ENCODE measurements at places on chromosomes 11 and 22.

- no peak for DNase-seq
These were observed 37.8 kb downstream of the SCGB1A1 start for GRCh38 chr11:62456630-62457029.

DNA sequence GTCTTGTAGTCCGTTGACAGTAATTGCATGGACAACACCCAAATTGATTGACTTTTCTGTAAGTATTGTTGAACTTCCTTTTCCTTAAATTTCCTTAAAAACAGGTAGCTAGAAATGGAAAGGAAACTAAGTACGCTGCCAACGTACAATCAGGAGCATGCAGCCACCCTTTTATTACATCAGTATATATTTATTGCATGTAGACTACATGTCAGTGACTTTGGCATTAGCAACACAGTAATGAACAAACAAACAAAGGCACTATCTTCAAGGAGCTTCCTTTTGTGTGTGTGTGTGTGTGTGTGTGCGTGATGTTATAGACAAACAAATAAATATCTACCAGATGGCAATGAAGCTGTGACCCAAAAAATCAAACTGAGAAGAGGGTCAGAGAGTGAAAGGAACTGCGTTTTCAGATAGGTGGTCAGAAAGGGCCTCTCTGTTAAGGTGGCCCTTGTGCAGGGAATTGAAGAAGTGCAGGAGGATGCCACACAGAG lies at the start of gene OR9Q1:
TSS of gene OR9Q1 (plus strand) at position 447 of the 497 bp plus-strand sequence. CDS start 155,564 bp downstream, outside the sequence.
- DNase-seq = no peak

- no peak for DNase-seq
These were observed 666.6 kb downstream of the LUZP2 start for GRCh38 chr11:25163421-25163820.

GRCh38 chr11:134654161-134654915 lies 242.3 kb upstream of the B3GAT1 start:
- no peak for DNase-seq

DNA sequence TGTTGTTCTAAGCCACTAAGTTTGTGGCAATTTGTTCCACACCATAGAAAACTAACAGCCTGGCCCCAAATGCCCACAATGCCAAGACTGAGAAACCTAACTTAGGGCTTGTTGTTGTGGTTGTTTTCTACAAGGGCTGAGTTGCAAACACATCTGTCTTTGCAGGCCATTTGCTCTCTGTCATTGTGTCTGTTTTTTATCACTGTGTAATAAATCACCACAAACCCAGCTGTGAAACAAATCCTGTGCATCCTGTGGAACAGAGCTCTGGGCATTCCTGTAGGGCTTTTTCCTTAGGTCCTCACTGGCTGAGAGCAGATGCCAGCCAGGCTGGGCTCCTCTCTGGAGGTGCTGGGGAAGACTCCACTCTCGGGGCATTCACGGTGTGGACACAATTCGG lies 15.7 kb upstream of the SYT8 start:
- DNase-seq = no peak

GRCh38 chr11:36729825-36730224 lies 131.8 kb upstream of the RAG2 start:
- DNase-seq = no peak

DNA sequence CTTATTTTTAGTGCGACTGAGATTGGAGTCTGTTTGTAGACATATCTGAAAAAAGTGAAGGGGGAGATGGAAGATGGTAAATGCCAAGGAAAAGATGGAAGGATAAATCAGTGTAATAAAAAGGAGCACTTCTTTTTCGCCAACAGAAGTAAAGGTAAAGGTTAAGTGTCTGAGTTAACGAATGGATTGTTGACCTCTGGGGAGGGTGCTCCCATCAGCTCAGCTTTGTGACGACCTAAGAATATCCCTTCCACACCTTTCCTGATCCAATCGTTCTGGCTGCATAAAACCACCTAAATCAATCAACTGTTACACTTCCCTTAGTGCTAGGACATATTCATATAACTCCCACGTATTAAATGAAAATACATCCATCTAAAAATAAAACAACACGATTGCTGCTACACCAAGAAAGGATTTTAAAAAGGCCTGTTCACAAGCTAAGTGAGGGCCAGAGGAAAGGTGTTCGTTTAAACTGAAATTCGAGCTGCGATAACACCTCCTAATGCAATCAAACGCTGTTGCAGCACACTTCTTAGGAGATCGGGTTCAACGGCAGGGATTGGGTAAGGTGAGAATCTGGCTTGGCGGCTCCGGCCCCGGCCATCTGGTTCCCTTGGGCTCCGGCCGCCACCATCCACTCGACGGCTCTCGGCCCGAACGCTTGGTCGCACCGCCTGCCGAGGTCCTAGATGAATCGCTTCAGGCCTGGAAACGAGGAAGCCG lies 658 bp downstream of the C11orf71 start:
- DNase-seq = no peak

GRCh38 chr11:105202844-105203548 lies 63.4 kb upstream of the CARD18 start:
- no peak for DNase-seq

DNA sequence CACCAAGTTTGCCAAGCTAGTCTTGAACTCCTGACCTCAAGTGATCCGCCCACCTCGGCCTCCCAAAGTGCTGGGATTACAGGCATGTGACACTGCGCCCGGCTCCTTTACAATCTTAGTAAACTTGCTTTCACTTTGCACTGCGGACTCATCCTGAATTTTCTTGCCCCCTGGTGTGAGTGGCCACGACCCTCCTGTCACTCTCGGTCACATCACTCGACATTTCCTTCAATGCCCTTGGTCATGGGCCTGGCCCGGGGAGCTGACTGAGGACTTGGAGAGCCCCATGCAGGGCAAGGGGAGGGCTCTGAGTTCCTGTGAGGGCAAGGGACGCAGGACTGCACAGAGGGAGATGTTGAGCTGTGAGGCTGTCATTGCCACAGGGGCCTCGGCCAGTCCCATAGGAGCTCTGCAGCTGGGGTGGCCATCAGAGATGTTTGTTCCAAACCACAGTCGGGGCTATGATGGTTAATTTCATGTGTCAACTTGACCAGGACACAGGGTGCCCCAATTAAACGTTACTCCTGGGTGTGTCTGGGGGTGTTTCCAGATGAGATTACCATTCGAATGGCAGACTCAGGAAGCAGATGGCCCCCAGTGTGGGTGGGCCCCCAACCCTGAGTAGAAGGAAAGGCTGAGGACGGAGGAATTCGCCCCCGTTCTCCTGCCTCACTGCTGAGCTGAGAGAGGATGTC lies 21.2 kb downstream of the A4GALT start:
- DNase-seq = no peak

- no peak for DNase-seq
These were observed 403.2 kb downstream of the AASDHPPT start for GRCh38 chr11:106480581-106481190.

DNA sequence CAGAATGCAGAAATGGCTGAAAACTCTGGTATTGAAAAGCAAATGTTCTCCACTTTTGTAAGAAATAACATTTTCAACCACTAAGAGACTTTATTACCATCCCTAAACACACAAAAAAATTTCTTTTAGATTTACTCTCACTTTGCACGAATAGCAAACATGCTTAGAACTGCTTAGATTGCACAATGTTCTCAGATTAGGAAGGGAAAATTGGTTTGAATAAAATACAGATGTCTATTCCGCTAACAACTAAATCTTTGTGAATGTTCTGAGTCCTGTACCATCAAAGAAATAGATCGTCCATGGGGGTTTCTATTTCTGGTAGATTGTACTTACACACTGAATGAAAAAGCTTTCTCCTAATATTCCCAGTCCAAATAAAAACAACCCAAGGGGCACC lies 40.1 kb downstream of the BDNF start:
- no peak for DNase-seq

GRCh38 chr22:41846268-41846987 lies 13.5 kb downstream of the SREBF2 start:
- no peak for DNase-seq

Data from T follicular helper cell (primary cell).